Stimulated activated CD4-positive, alpha-beta T cell treated with anti-CD3 and anti-CD28 coated beads, Interleukin-12 subunit alpha, Interleukin-12 subunit beta, amount 100 ng/mL, for 4 hours (primary cell): ENCODE measurements at places on chromosomes 7 and 10.

DNA sequence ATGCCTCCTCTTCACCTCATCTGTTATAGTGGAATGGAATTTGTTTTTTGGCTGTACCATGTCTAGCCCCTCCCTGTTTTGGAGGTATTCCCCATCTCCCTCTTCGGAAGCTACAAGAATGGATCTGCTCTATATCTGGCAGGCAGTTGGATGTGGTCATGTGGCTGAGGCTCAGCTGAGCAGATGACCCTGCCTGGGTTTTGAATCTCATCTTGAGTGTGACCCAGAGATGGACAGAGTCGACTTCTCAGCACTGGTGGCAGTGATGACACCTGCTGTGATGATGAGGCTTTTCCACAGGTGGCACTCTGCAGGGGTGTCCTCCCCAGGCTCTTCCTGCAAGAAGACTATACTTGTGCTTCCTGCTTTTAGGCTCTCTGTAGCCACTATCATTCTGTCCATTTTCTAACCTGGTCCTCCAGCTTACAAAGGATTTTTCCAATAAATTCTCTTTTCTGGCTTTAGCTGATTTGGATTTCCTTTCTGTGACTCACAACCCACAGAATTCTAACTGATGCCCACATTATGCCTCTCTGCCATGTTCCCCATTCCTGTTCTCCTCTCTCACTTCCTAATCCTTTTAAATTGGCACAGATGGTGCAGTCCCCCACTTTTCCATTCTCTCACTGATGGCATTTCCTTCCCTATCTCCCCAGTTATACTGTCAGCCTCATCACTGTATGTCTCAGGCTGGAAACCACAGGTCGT is 7.5 kb upstream of the ARHGAP22 start:
- DNase-seq = no peak

GRCh38 chr7:33711231-33712019 is 193.9 kb upstream of the BMPER start:
- DNase-seq = no peak

DNA sequence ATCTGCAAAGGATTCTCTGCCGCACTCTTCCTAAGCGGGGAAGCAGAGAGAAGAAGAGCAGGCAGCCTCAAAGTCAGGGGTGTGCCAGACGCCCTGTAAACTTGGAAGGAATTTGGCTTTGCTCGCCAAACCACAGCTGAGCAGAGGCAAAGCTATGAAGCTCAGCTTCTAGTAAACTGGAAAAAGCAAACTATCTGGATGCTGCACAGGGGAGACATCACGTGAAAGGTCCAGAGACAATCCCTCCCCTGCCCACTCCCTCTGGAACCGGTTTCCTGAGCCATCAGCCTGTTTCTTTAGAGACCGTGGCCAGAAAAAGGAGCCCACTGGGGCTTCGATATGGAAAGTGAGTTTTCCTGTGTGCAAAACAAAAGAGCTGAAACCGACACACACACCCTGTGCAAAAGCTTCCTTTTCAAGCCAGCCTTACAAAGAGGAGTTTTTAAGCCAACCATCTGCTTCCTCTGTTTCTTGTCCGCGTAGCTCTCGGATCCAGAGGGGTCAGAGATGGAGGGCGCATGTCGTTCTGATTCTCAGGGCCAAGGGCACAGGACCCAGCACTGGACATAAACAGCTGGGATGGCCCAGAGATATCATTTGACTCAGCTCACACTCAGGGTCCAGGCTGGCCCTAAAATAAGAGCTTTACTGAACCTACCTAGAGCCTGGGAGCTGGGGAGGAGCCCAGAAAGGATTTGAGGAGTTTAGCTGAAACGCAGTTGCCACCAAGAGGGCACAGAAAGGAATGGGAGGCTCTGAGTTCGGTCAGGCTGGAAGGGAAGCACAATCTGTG is 58.2 kb upstream of the DNAAF5 start:
- DNase-seq = no peak

DNA sequence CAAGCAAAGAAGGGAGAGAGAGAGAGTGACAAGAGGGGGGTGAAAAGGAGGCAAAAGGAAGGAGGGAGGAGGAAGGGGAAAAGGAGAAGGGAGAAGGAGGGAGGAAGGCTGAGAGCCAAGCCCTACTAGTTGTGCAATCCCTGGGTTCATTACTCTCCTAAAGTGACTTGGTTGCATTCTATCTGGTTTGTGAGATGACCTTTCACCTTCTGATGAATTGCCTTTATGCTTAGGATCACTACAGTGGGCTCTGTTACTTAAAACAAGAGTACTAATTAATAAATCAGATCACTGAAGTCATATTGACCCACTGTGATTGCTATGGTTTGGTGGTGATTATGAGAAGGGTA is 144.9 kb downstream of the KIF20B start:
- DNase-seq = no peak

- DNase-seq = no peak
These were observed 1.4 kb upstream of the ASNS start for GRCh38 chr7:97873606-97874005.

GRCh38 chr7:121561717-121562116 is 165.6 kb upstream of the FAM3C start:
- no peak for DNase-seq

DNA sequence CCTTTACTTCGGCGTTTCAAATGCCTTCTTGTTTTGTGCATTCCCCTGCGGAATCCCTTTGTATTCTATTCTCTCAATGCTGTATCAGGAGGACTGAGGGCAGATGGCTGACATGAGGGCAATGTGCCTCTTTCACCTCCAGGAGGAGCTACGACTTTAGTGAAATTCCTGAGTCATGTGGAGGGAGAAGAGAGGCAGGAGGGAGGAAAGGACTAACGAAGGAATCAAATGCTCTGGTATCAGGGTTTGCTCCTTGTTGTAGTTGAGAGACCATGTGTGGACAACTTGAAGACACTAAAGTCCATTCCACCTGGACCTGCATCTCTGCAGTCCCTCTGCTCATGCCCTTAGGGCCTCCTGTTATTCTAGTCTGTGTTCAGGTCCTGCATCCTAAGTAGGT is 40.2 kb upstream of the PRSS58 start:
- DNase-seq = no peak
